Natural killer cell (primary cell): ENCODE measurements at places on chromosomes 12 and 14. TPM values are rescaled to one million over a fixed set of nuclear protein-coding genes. Genes with fewer than 3 reads are reported as not detected.
A peak's percentile ranks its signal among the peaks of the same experiment; 100 is the strongest.

DNA sequence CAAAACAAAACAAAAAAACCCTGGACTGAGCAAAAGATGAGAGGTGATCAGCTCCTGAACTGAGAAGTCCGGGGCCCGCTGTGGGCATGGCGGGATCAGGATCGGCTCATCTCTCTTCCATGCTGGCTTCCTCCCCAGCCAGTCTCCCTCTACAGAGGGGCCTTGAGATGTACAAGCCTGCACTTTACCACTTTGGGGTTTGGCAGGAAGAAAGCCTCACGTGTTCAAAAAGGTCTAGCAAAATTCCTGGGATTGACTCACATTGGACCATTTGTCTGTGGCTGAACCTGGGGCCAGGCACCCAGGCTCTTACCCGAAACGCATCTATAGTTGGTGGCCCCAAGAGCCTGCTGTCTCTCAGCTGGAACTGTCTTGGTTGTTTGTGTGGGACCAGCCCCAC, 89.0 kb downstream of the SLC24A4 start:
- DNase-seq, result no peak

DNA sequence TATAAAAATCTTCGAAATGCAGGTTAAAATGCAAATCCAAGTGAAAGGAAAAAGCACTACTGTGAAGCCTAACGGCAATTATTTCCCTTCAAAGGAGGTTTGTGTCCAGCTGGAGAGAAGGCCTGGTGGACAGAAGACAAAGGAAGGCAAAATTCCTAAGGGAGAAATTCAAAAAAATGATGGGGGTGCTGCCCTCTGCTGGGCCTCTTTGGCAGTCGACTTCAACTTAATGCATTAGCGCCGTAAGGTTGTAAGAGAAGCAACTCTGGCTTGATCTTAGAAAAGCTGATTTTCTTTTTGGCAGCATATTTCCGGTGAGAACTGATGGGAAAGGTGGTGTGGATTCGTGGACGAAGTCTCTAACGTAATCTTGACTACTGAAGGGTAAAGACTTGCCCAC, 34.3 kb upstream of the CHFR start:
- DNase-seq, result no peak

GRCh38 chr12:45773747-45774146, 44.2 kb downstream of the ARID2 start:
- no peak for DNase-seq

Gene LRP1-AS
- total RNA-seq, result not detected

DNA sequence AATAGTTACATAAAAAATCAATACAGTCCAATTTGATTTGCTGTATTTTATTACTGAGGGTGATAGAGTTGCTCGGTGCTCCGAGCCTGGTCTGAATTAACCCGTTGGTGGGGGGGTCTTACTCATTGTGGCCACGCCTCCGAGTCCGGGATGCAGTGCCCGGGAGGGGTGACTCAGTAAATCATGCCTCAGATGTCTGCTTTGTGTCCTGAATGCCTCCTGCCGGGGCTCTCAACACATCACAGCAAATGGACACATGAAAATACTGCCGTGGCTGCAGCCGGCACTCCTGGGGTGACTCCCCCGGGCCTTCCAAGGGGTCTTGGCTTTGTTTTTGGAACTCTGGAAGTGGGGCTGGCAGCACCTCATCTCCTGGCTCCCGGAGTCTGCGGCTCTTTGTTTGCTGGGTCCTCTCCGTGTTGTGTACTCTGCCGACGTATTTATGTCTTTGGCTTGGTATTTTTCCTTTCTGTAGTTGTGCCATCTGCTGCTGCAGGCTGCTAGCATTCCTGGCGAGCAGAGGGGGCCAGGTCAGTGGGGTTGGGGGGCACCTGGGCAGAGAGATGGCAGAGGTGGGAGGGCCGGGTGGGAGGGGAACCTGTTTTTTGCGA, 129.0 kb downstream of the AACS start:
- no peak for DNase-seq

DNA sequence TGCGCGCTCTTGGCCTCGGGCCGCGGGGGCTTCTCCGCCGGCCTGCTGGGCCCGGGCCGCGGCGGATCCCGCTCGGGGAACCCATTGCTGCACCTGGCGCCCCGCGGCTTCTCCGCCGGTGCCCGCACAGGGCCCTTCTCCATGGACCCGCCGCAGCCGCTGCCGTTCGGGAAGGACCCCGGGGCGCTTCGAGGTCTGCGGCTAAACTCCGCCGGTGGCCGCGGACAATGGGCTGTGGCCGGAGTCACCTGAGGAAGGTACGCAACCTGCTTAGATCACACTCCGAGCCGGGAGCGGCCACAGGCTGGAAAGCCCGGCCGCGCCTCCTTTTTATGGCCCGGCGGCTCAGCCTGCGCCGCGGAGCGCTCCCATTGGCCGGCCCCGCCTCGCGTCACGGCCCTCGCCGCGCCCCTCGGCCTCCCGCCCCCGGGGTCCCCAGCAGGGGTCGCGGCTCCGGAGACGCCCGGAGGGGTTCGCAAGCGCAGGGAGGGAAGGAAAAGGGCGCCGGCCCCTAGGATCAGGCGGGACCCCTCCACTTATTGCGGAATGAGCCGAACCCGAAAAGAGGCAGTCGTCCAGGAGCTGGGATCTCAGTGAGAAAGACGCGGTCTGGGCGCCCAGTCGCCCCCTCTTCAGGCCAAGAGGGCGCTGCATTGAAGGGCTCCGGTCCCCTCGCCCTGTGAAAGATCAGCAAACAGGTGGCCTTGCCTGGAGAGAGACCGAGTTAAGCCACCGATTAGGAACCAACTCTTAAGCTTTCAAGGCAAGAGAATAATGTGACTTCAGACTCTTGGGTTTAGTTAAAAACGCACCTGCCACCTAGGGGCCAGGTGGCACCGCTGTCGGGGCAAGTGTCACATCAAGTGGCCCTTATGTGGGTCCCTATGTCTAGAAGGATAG, at the start of gene GCH1:
TSS of gene GCH1 (minus strand) at position 306 of the 900 bp plus-strand sequence. CDS start at position 143, 163 bp downstream.
- peak; percentile 89 for DNase-seq

DNA sequence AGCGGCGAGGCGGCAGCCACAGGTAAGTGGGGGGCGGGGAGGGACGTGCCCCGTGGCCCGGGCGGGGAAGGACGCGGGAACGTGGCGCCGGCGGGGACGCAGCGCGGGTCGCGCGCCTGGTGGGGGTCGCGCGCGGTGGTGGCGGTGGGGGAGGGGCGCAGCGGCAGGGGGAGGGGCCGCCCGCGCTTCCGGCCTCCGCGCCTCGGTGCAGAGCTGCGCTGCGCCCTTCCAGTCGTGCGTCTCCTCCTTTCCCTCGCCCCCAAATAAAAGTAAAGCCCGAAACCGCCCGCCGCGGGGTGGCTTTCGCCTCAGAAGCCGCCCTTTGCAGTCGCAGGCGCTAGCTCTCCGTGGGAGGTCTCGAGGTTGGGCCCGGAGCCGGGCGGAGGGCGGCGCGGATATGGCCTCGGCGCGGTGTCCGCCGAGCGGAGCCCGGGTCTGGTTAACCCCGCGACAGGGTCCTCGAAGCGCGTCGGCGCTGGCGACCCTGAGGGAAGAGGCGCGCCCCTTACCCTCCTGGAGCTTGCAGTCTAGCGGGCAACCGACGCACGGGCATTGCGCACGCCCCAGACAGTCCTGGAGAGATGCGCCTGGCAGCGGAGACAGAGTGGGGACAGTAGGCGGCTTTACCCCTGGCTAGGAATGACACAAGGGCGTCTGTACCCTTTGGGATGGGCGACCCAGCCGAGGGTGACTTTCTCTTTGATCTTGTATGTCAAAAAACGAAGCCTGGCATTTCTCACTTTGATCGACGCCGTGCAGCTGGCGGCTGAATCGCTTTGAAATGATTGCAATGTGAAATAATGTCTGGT, 589 bp downstream of the ATF1 start:
- DNase-seq, result peak; percentile 89

Gene IAPP
- not detected for total RNA-seq

- no peak for DNase-seq
These were observed 29.1 kb downstream of the MTHFD1 start for GRCh38 chr14:64417055-64417770.

Gene PLCZ1
- total RNA-seq, result not detected

GRCh38 chr14:69968681-69969080, 89.5 kb downstream of the SMOC1 start:
- DNase-seq, result no peak

DNA sequence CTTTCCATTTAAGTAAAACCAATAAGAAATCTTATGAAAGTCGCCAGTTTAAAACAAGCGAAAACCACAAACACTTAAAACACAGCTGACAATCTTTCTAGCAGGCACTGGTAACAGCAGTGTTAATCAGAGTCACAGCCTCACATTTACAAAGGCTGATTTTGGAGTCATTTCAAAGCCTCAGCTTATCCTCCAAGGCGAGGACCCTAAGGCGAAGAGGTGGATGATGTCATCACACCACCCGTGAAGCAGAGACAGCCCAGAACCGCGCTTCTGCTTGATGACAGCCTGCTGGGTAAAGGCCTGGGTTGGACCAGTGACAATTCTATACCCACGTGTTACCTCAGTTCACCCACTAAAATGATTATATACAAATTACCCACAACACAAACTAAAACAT, 10.1 kb downstream of the GOLGA3 start:
- DNase-seq, result peak; percentile 45

- no peak for DNase-seq
These were observed 918 bp downstream of the LIN7A start for GRCh38 chr12:80936642-80937390.

GRCh38 chr12:88781909-88782308, 201.6 kb upstream of the KITLG start:
- DNase-seq, result no peak

- DNase-seq, result no peak
These were observed 347.9 kb downstream of the BCAT1 start for GRCh38 chr12:24600996-24601395.
